ENCODE measurements at places on chromosomes 7 and 10. TPM values are rescaled to one million over a fixed set of nuclear protein-coding genes. Genes with fewer than 3 reads are reported as not detected.

Gene AMPH
- not detected for total RNA-seq

DNA sequence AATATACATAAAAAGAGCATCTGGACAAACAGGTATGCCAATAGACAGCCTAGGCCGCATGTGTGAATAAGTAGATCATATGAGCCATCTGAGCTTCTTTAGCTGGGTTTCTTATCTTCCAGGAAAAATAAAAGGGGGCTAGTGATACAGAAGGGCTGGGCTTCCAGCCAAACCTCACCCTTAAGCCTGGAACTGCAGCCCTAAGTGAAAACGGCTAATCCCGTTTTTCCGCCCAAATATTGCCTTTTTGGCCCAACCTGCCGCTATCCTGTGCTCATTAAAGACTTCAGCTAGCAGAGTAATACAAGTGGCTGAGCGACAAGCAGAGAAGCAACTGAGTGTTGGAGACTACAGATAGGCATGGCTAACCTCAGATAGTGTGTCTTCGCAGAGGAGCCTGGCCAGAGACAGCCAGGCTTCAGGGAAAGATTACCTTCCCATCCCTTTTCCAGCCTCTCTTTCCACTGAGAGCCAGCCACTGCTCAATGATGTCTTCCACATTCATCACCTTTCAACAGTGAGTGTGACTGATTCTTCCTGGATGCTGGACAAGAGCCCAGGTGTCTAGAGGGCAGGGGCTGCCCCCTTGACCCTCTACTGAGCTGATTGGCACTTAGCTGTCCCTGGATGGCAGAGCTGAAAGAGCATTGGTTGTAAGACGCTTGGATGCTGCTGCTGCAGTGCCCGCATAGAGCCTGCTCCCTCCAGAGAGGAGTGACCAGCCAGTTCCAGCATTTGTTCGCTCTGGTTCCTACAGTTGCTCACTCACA, 108.9 kb downstream of the ITGB8 start:
- DNase-seq, result no peak

- DNase-seq, result no peak
Observed at GRCh38 chr10:31594347-31594873, 275.4 kb downstream of the ZEB1 start.

DNA sequence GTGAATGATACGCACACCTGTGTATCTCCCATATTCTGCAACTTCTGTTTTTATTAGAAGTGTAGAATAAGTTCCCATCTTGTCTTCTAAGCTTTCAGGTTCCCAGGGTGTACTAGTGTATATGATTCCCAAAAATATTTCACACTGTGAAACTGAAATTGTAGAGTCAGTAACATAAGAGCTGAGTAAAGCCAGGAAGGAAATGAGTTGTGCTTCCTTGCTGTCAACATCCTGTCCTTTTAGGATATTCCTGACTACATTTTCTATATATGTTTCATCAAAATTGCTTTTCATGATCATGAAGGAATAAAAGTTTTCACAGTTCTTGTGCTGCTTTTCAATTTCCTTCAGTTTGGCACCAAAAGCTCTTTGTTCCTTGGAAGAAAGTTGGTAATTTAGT, 15.2 kb downstream of the SAMD9L start:
- no peak for DNase-seq

DNA sequence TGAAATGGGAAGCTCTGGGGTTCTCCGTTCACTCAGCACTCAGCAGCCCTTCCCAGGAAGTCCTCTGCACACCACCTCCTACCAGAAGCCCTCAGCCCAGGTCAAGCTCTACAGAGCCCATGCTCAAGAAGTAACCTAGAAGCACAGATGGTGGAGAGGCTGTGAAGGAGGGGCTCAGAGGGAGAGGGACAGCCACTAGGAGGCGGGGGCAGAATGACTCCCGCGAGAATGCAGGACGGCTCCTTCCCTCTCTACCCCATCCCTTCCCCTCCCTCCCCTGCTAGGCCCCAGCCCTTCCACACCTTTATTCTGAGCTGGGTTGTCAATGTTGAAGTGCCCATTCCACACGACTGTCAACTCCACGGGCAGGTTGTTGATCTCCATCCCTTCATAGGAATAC, 373.2 kb downstream of the PLXNA4 start:
- DNase-seq, result no peak

Gene STAMBPL1
- 71.1 TPM for total RNA-seq

DNA sequence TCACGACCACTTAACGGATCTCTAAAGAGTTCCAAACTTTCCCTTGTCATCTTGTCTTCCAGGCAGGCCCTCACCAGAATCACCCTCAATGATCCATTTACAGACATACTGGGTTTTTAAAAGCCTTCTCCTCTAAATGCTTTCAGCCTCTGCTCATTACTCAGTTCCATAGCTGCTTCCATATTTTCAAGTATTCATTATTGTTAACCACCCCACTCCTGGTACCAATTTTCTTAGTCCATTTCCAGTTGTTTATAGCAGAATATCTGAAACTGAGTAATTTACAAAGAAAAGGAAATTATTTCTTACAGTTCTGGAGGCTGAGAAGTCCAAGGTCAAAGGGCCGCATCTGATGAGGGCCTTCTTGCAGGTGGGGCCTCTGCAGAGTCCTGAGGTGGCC, 56.5 kb upstream of the NKX6-2 start:
- DNase-seq, result no peak

Gene CTAGE8
- total RNA-seq, result 0.25 TPM

- no peak for DNase-seq
Observed at GRCh38 chr10:78019264-78019663, 10.1 kb downstream of the POLR3A start.

DNA sequence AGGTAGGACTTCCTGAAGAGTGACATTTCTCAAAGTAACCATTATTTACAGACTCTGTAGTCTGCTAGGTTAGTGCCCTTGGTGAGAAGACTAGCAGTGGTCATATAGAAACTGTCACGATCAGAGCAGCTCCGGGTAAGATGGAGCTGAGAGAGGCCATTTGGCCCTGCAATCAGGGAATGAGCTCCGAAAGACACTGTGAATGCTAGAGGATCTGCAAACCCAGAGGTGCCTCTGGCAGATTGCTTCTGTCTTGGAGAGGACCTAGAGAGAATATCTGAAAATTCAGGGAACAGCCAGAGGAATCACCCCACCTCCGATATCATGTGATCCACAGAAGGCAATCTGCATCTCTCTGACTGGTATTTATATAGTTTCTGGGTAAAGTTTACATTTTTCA, 246.9 kb upstream of the KMT2E start:
- DNase-seq, result no peak

Gene PANK1
- 2.3 TPM for total RNA-seq

DNA sequence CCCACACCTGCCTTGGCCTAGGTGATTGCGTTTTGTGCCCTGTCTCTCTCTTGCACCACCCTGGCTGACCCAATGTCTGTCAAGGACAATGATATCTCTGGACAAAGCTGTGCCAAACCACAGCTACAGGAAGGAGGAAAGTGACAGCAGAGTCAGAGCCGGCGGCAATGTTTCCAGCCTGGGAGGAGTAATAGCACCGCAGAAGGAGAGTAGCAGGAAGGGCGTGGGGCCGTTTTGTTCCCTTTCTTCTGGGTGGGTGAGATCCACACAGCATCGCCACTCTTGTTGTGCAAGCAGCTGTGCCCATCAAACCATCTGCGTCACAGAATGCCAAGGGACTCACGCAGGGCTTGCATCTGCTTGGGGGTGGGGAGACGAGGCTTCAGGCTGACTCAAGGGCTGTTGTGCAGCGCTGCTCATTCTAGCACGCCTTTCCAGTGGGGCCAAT, 341.6 kb upstream of the AUTS2 start:
- no peak for DNase-seq

DNA sequence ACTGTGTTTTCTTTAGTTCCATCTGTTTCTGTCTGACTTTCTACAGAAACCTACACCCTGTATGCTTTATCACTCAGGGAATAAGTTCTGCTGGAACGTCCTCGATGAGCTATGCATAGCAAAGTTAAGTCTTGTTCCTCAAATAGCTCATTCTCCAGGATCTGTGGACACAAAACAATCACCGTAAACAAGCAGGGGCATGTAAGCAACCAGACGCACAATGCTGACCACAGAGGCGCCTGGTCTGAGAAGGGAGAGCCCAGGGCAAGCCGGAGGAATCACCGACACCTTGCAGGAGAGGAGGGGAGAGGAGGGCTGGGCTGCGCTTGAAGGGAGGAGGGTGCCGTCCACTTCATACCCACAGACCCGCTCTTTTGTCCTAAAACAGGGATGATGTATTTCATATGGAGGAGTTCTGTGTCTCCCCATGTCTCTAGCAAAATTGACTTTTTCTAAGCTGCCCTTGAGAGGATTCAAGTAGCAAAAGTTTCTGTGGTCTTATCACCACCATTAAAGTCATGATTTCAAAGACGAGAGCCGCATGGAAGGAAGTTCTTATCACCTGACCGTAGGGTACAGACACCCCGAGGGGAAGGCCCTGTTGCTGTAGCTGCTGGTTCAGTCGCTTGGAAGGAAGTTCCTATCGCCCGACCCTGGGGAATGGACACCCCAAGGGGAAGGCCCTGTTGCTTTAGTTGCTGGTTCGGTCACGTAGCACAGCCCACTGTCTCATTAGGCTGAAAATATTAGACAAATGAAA, 14.3 kb downstream of the CALML3 start:
- DNase-seq, result no peak

DNA sequence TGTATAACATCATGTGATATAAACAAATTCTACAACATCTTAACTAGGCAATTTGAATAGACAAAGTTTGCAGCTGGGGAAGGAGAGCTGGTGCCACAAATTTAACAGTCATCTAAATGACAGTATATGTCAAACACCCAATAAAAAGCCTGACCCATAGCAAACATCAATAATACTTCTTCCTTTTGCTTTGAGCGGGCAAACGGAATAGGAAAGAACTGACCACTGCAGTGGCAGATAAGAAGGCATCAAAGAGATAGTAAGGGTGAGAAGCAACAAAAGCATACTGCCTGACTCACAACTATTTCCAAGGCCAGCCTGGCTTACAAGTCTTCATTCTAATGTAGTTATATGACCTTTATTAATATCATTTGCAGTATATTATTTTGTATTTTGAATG, 99.9 kb downstream of the LRRN3 start:
- no peak for DNase-seq

GRCh38 chr10:98251399-98251798, 16.6 kb downstream of the LOXL4 start:
- DNase-seq, result no peak

DNA sequence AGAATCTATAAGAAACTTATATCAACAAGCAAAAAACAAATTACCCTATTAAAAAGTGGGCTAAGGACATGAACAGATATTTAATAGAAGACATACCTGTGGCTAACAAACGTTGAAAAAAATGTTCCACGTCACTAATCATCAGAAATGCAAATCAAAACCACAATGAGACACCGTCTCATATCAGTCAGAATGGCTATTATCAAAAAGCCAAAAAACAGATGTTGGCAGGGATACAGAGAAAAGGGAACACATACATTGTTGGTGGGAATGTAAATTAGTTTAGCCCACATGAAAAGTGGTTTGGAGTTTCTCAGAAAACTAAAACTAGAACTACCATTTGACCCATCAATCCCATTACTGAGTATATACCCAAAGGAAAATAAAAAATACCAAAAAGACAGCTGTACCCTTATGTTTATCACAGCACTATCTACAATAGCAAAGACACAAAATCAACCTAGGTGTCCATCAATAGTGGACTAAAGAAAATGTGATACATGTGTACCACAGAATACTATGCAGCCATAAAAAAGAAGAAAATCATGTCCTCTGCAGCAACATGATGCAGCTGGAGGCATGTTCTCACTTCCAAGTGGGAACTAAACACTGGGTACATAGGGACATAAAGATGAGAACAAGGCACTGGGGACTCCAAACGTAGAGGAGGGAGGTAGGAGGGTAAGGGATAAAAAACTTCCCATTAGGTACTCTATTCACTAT, 83.8 kb upstream of the TMEM168 start:
- no peak for DNase-seq

DNA sequence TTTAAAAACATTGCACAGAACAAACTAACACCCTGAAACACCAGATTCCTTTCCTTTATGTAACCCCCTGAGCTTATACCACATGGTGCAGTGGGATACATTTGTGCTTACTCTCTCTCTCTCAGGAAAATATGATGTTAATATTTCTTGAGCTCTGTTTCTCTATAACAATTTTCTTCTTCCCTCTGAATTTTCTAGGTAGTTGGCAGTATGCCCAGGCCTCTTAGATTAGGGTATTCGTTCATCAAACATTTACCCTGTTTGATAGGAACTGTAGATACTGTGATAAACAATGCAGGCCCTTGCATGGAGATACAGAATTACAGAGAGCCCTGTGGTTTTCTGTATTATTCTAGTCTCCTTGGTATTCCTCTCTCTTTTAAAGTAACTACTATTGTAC, 567.8 kb downstream of the IPMK start:
- DNase-seq, result no peak
